ENCODE measurements at places on chromosomes 3 and 15.

- peaks cover 15% of the 10 kb centered on the region for H3K4me1 ChIP-seq
- H3K4me3 ChIP-seq, result no peak overlapping the region
- DNase-seq, result no peak
- no peak overlapping the region for H3K27ac ChIP-seq
These were observed 5.9 kb downstream of the TGM4 start for GRCh38 chr3:44880284-44880683.

DNA sequence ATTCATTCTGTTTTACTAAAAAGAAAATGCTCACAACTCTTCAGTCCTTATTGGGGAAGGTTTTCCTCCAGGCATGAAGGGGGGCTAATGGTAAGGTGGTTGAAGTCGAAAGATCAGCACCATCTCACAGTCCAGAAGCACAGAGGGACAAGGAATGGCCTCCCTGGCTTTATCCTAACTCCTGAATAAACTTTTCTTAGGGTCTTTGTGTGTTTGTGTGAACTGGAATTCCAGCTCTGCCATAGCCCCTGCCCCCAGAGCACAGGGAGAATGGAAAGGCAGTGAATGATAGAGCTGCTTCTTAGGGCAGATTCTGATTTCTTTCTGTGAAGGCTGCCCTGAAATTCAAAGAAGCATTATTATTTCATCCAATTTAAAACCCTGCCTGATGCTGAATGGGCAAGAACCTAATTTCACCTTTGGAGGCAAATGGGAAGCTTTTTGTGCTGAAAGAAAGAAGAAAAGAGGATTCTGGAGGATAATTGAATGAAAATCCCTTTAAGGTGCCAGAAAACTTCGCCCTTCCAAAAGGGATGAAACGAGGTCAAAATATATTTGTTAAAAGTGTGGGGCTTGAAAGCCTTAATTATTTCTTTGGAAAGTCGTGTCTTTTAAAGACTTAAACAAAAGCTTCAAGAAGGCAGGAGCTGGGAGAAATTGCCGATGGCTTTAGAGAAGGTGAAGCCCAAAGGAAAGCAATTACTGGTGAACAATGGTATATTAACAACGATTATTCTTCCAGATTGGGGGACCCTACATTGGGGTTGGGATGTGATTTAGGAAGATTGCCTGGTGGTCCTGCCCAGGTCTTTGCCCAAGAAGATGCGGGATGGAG, 259.9 kb upstream of the RGMA start:
- H3K4me1 ChIP-seq, result no peaks in the 10 kb centered on the region
- no peaks in the 10 kb centered on the region for H3K36me3 ChIP-seq
- no peak overlapping the region for H3K4me3 ChIP-seq
- H3K27me3 ChIP-seq, result peaks cover 4% of the 10 kb centered on the region

DNA sequence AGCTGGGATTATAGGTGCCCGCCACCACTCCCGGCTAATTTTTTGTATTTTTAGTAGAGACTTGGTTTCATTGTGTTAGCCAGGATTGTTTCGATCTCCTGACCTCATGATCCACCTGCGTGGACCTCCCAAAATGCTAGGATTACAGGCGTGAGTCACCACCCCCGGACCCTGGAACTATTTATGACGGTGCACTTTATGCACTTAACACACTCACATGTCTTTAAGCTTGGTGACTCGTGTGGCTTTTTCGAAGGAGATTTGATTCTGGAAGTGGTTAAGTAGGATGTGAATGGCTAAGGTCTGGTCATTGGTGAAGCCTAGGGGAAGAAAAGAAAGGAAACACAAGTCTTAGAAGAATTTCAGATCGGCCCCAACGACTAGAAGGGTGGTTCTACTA, 20.3 kb downstream of the BBS4 start:
- no peaks in the 10 kb centered on the region for H3K36me3 ChIP-seq
- H3K4me3 ChIP-seq, result no peak overlapping the region
- no peak for DNase-seq
- no peak overlapping the region for H3K27ac ChIP-seq

- H3K36me3 ChIP-seq, result no peaks in the 10 kb centered on the region
- DNase-seq, result no peak
- peaks cover 25% of the 10 kb centered on the region for H3K4me1 ChIP-seq
- H3K27me3 ChIP-seq, result peaks cover 52% of the 10 kb centered on the region
- H3K27ac ChIP-seq, result no peak overlapping the region
These were observed 319.2 kb downstream of the FGF12 start for GRCh38 chr3:192408007-192408646.

DNA sequence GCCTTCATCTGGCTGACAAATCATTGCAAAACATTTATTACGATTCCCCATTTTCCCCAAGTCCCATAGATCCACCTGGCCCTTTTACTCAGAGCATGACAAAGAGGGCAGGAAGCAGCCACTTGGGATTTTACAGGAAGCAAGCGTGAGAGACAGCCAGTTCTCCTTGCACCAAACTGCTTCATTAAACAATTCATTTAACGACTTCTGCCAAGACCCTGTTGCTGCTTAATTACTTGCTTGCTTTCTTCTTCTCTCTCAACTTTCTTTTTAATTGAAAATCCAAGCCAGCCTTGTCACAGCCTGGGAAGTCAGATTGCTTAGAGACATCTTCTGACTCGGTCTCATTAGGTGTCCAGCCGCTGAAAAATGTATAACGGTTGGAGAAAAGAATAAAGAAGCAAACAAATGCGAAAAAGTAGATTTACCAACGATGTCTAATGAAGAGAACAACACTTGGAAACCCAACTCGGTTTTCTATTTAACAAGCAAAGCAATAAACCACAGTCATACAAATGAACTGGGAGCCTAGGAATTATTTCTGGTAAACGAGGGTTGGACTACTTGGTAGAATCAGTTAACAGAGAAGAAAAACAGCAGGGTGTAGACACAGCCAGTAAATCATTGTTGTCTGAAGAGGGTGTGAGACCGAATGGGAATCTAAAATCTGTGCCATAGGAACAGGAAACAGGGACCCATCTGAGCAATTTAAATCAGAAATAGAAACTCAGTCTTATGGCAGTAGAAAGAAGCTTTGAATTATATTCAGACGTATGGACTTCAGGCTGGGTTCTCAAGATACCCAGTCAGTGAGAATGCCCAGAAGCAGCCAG, 298.3 kb downstream of the LRRC3B start:
- no peak overlapping the region for H3K4me3 ChIP-seq
- DNase-seq, result no peak
- no peaks in the 10 kb centered on the region for H3K4me1 ChIP-seq
- H3K27ac ChIP-seq, result no peak overlapping the region

GRCh38 chr3:28700728-28701127, 352.1 kb upstream of the AZI2 start:
- no peak overlapping the region for H3K4me3 ChIP-seq
- H3K27ac ChIP-seq, result no peak overlapping the region
- no peaks in the 10 kb centered on the region for H3K4me1 ChIP-seq
- H3K27me3 ChIP-seq, result no peaks in the 10 kb centered on the region
- no peak for DNase-seq
- no peaks in the 10 kb centered on the region for H3K36me3 ChIP-seq
